Pancreas (tissue), 10 donors: ENCODE measurements at places on chromosomes 3 and 15. TPM values are rescaled to one million over a fixed set of nuclear protein-coding genes. Genes with fewer than 3 reads are reported as not detected.

ITPKA gene
- 0.64 TPM for total RNA-seq

NSMCE3 gene
- total RNA-seq = 2.0 TPM

SLCO3A1 gene
- 3.4 TPM for total RNA-seq

DNA sequence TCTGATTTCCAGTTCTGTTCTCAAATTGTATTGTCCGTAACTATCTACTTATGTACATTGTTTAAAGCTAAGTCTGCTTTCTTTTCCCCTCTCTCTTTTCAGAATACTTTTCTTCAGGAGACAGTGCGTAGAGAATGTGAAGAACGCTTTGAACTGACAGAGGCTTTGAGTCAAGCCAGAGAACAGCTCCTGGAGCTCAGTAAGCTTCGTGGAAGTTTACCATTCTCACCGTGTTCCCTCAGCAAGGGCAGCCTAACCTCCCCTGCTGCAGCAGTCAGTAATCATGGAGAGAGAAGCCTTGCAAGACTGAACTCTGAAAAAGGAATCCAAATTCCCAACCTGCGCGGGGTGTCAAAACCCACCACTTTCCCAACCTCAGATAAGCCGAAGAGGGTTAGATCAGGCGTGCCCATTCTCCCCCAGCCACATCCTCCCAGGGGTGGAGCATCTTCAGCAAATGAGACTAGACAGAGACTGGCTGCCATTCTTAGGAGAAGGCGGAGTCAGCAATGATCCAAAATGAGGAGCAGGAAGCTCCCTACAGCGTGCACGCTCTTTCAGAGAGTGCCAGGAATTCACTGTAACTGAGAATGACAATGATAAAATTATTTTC, 114.6 kb downstream of the CCNL1 start:
- H3K27ac ChIP-seq = no peak overlapping the region
- no peak for DNase-seq
- no peaks in the 10 kb centered on the region for H3K27me3 ChIP-seq
